ENCODE measurements at places on chromosomes 2 and 18. TPM values are rescaled to one million over a fixed set of nuclear protein-coding genes. Genes with fewer than 3 reads are reported as not detected.

DNA sequence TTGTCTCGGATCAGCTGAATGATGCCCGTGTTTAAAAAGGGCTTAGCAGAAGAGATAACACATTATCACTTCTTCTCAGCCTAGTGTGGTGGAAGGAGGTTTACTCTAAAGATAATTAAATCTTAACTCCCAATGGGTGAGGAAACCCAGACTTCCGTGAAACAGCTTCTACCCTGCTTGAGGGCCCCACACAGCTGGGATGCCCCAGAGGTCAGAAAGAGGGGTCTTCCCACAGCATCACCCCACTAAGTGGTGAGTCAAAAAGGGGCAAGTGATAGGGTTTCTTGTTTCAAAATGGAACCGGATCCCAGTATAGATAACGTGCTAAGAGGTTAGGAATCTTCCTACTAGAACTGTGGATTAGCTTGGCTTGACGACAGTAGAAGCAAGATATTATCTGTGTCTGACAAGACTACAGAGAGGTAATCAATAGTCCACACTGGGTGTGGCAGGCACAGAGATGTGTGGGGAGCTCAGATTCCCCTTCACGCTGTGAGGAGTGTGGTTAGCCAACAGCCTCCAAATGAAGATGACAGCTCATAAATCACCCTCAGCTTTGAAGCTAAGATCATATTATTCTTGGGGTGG is 129.6 kb upstream of the COPS8 start:
- DNase-seq, result no peak

CCDC102B gene
- 8.8 TPM for polyA plus RNA-seq

GRCh38 chr2:191486584-191487320 is 191.2 kb upstream of the NABP1 start:
- DNase-seq, result no peak

- DNase-seq, result no peak
Observed at GRCh38 chr2:157180359-157180758, 77.1 kb upstream of the GALNT5 start.

- DNase-seq, result no peak
Observed at GRCh38 chr2:23420840-23421476, 36.0 kb downstream of the KLHL29 start.

CAVIN2 gene
- polyA plus RNA-seq, result 30.0 TPM

DNAJC5G gene
- polyA plus RNA-seq, result 2.0 TPM

DNA sequence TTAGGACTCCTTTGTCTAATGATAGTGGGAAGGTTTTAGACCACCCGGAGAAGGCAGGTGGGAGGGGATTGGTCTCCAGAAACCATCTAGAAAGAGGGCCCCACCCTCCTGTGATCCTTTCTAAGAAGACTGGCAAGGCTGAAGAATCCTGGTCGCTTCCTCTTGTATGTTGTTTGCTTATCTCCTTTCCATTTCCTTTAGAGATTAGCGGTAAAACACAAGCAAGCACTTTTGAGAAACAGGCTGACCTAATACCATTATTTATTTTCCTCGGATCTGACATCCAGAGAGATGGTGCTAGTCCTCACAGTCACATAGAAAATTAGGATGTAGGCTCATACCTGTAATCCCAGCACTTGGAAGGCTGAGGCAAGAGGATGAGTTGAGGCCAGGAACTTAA is 45.2 kb upstream of the SPRED2 start:
- no peak for DNase-seq

GRCh38 chr18:23587220-23587642 is 925 bp upstream of the NPC1 start:
- DNase-seq, result no peak

IRS1 gene
- polyA plus RNA-seq, result 11.7 TPM

DNA sequence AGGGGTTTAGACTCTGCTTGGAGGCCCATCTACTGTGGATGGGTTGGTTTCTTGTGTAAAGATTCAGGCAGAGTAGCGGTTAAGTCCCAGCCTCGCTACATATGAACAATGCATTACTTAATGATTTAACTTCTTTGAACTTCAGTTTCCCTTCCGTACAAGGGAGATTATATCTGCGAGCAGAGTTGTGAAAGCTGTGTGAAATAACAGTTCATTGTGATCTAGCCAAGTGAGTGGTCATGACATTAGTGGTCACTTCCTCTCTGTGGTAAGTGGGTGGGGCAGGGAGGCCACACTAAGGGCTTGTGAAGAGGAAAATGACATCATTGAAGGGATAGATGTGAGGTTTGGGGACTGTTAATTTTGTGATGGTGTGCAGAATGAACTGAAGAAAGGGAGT is 14.1 kb upstream of the MEX3C start:
- no peak for DNase-seq

DNA sequence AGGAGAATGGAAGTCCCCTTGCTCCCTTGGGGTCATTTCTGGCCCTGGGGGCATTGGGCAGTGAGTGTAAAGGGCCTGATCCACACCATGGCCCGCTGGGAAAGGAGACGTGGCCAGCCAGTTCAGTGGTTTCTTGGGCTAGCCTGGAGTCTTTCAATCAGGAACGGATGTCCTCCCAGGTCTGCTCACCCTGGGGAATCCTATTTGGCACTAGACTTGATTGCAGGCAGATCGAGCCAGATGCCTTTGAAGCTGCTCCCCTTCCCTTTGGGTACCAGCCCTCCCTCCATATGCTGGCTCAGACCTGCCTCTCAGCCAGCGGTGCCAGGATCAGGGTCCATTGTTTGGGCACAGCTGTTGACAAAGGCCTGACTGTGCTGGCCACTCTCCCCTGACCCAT is 11.0 kb downstream of the FBLN7 start:
- no peak for DNase-seq

DNA sequence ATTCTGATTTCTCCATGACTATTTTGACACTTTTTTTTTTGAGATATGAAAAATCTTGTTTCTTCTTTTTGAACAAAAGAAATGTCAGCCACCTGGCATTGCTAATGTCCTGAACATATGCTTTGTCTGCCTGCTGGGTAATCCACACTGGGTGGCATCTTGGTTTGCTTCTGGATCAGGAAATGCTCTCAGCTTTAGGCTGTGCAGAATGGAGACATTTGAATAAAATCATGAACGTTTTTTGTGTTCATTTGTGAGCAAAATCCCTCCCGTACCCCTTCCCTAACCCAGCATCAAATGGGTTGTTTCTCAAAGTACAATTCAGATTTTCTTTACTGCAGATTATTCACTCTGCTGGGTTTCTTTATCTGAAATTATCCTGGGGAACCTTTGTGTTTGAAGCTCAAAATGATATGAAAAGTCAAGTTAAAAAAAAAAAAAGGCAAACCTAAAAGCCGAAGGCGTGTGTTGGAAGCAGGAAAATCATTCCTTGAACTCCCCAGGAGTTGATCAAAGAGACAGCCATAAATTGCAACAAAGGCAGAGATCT is 53.4 kb upstream of the KLF7 start:
- no peak for DNase-seq

DNA sequence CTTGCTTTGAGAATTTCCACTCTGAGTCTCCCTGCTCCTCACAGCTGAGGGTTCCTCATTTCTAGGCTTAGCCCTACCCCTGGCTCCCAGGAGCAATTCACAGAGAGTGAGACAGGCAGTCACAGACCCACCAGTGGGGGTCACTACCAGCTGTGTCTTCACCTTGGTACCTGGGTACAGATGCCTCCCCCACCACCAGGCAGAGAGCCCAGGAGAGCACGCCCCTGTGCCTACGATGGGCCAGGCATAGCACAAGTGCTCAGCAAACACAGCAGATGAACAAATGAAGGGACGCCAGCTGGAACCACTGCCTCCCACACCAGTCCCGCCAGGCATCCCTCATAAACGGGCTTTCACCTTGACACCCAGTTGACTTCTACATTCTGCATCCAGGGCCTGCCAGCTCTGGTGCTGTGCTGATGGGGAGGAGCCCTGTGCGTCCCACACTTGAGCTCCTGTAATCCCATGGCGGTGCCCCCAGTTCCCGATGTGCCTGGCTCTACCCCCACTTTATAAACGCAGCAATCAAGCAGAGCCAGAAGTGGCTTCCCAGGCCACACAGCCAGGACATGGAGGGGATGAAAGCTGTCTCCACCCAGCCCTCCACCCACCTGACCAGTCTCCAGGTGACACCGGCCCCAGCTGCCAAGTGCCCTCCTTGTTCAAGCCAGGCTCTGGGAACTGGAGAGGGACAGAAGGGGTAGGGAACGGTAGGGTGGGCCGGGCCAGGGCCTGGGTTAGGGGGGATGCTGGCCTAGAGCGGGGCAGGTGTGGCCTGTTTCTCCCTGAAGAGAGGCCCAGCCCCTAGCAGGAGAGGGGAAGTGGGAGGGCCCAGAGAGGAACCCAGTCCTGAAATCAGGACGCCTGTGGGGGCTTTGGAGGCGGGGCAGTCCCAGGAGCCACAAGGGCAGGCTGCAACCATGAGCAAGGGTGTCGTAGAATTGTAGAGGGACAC is 42.5 kb downstream of the SCTR start:
- no peak for DNase-seq

GRCh38 chr2:129296396-129296795 is 683.1 kb upstream of the RAB6C start:
- DNase-seq, result no peak

DNA sequence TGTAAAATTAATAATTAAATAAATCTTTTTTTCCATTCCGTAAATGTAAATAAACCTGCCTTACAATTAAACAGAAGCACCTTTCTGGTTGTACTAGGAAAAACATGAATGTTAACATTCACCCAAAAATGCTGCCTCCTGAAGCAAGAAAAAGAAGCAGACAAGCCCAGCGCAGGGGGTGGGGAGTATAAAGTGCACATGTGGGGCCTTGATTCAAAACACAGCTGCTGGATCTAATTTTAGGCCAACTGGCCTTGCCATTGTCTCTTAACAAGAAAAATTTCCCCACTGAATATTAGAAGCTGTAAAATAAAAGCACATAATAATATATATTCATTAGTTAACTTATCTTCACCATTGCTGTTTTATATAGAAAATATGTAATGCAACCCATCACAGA is 28.3 kb downstream of the TCF4 start:
- DNase-seq, result no peak

DNA sequence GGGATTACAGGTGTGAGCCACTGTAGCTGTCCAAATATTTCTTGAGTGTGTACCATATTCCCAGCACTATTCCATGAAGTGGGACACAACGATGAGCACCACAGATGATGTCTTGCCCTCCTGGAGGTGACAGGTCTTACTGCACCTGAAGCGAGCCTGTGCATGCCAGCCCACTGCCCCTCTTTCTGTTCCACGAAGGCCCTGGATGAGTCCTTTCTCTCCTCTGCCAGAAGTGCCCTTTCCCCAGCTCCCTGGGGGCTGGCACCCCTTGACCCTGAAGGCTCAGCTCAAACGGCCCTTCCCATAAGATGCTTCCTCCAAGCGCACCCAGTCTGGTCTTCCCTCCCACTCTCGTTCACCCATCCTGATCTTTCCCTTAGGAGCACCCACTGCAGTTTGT is 5.5 kb downstream of the ATP6V1B1 start:
- no peak for DNase-seq

GRCh38 chr2:237841051-237841450 is 18.4 kb upstream of the RAMP1 start:
- no peak for DNase-seq

DNA sequence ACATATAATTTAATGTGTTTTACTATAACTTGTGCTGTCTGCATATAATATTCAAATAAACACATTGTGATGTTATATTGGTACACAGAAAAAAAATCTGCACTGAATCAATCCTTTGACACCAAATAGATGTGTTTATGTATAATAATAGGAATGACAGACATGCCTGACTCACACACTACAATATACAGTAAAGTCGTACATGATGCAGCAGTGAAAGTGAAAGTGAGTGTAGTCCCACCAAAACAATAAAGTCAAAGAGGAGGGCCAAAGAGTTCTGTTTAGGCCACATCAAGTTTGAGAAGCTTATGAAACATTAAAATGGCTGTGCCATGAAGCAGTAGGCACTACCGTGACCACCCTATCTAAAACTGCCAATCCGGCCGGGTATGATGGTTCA is 8.2 kb upstream of the RBM44 start:
- no peak for DNase-seq
